ENCODE measurements at places on chromosomes 7 and 10. TPM values are rescaled to one million over a fixed set of nuclear protein-coding genes. Genes with fewer than 3 reads are reported as not detected.

DNA sequence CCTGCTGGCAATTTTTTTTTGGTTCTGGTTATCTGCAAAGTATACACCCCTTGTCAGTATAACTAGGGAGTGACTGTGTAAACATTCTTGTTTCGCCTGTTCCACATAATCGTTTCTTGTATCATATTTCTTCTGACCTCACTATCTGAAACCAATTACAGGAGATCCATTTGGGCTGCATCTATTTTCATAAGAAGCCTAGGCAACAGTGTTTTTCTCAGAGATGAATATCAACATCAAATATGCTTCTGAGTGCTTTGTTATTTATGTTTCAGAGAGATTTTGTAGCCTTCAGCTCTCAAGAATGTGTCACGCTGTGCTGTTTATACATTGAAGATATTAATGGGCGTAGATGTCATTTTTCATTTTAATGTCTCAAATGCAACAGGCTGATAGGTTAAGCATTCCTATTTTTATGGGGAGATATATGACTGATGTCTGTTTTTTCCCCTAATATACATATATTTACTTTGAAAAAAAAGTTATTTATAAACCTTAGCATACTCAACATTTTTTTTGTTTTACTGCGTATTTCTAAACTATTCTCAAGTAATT lies 115.5 kb downstream of the FOXP2 start:
- DNase-seq, result no peak

- no peak for DNase-seq
These were observed 44.7 kb upstream of the GARS1 start for GRCh38 chr7:30549931-30550493.

GRCh38 chr7:124720195-124720594 lies 45.4 kb downstream of the GPR37 start:
- no peak for DNase-seq

FAM170B gene
- not detected for polyA plus RNA-seq

DNA sequence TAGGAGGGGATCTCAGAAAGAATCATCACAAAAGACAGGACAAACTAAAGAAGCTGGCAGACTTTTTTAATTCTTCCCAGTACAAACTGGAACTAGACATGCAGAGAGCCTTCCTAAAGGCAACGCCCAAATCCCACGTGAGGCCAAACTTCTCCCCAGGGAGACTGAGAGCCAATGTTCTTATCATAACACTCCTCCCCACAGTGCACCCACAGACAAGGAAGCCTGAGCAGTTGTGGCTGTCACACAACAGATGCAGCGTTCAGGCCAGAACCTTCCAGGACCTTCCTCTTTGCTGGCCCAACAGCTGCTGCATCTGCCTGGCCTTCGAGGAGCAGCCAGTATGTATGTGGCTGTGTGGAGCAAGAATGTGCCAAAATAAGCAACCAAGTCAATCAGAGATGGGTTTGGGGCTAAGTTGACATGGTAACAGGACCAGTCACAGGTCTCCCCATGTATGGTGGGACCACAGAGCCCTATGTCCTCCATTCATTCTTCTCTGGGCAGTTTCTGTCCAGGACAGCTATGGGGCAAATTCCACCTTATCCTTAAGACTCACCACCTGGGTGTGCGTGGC lies 34.9 kb downstream of the SRPK2 start:
- DNase-seq, result no peak

GALNT17 gene
- polyA plus RNA-seq, result 5.5 TPM

- no peak for DNase-seq
These were observed 21.0 kb downstream of the PIP4K2A start for GRCh38 chr10:22693371-22693784.

CYP26C1 gene
- 0.09 TPM for polyA plus RNA-seq

DNA sequence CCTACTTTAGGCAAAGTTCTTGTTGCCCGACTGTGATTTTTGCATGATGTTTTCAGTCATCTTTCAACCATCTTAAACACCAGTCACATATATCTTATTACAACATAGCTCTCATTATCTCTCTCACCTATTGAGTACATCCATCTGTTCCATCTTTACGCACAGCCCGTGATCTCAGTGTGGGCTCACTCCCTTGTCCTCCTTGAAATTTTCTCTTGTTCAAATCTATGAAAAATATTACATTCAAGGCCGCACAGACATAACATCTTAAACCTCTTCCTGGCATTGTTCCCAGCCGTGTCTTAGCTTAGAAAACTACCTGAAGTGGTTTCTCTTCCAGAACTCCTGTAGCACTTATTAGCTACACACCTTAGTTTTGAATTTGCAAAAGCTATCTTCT lies 32.6 kb downstream of the NET1 start:
- DNase-seq, result no peak

- no peak for DNase-seq
These were observed 103.9 kb downstream of the CUBN start for GRCh38 chr10:17025444-17026295.

DNA sequence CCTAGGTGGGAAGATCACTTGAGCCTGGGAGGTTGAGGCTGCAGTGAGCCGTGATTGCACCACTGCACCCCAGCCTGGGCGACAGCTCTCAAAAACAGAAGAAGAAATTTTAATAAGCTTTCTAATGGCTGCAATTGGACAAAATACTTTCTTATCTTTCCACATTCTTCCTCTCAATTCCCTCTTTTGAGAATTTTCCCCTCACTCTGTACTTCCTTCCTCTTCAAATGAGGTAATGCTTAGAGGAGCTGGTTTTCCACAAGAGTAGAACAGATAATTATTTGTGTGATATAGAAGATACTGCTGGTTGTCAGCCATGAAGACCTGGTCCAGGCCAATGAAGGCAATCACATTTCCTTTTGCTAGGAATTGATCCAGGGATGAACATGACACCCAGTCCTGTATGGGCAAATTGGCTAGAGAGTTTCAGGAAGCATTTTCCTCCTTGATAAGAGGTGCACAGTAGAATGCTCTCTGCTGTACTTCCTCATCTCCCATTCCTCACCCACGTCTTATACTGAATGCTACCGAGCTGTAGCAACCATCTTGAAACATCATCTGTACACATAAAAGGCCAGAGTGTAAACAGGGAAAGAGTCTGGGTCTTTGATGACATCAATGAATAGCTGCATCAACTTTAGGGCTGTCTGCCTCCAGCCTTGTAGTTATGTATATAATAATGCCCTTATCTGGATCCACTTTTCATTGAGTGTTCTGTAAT lies 103.9 kb downstream of the CDK6 start:
- DNase-seq, result no peak

Measured in kidney (tissue), 22 donors.